ENCODE measurements at places on chromosomes 2 and 18.

GRCh38 chr18:74579496-74580065 lies 18.1 kb upstream of the ZNF407 start:
- no peak overlapping the region for H3K27ac ChIP-seq
- no peak for ATAC-seq
- H3K27me3 ChIP-seq, result peaks cover 60% of the 10 kb centered on the region
- H3K4me3 ChIP-seq, result no peak overlapping the region

- H3K4me3 ChIP-seq, result no peak overlapping the region
- no peak overlapping the region for H3K27ac ChIP-seq
- peaks cover 7% of the 10 kb centered on the region for H3K36me3 ChIP-seq
- no peaks in the 10 kb centered on the region for H3K27me3 ChIP-seq
- no peak for ATAC-seq
These were observed 8.0 kb upstream of the C2orf69 start for GRCh38 chr2:199903111-199903510.

DNA sequence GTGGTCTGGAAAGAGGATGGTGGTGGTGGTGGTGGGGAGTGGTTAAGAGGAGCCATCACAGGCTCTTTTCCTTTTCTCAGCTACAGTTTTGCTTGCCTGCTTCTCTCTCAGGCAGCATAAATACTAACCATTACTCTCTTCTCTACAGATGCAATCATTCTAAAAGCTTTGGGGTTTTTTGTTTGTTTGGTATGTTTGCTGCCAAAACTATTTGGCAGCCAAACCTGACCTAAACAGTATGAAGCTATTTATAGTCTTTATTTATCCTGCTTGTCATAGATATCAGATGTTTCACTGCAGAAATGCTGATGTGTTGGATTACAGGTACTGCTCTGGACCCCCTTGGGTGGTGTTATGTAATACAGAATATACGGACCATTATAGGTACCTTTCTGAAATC lies 15.3 kb downstream of the SIX3 start:
- peaks cover 32% of the 10 kb centered on the region for H3K4me1 ChIP-seq
- no peak for ATAC-seq
- H3K27ac ChIP-seq, result no peak overlapping the region
- peaks cover 72% of the 10 kb centered on the region for H3K27me3 ChIP-seq
- H3K4me3 ChIP-seq, result no peak overlapping the region
- H3K36me3 ChIP-seq, result no peaks in the 10 kb centered on the region

- H3K27ac ChIP-seq, result no peak overlapping the region
- no peaks in the 10 kb centered on the region for H3K4me1 ChIP-seq
- ATAC-seq, result no peak
These were observed 7.8 kb downstream of the FRZB start for GRCh38 chr2:182858671-182859070.

DNA sequence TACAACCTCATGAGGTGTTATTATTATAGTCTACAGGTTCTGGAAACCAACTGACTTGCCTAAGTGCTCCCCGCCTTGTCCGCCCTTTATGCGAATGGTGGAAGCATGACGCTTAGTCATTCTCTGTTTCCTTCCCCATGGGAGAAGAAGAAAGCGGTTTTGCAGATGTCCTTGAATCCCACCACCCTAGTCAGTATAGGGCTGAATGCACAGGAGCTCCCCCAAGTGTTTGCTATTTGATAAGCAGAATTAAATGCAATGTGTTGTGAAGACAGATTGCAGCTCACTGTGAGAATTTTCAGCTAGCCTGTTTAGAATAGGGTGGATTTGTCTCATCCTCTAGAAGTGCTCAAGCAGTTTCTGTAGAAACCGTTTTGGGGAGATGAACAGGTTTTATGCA lies 652.0 kb downstream of the DCC start:
- H3K4me1 ChIP-seq, result no peaks in the 10 kb centered on the region
- H3K27me3 ChIP-seq, result no peaks in the 10 kb centered on the region
- no peak for ATAC-seq
- no peaks in the 10 kb centered on the region for H3K36me3 ChIP-seq
- no peak overlapping the region for H3K27ac ChIP-seq
- H3K4me3 ChIP-seq, result no peak overlapping the region

DNA sequence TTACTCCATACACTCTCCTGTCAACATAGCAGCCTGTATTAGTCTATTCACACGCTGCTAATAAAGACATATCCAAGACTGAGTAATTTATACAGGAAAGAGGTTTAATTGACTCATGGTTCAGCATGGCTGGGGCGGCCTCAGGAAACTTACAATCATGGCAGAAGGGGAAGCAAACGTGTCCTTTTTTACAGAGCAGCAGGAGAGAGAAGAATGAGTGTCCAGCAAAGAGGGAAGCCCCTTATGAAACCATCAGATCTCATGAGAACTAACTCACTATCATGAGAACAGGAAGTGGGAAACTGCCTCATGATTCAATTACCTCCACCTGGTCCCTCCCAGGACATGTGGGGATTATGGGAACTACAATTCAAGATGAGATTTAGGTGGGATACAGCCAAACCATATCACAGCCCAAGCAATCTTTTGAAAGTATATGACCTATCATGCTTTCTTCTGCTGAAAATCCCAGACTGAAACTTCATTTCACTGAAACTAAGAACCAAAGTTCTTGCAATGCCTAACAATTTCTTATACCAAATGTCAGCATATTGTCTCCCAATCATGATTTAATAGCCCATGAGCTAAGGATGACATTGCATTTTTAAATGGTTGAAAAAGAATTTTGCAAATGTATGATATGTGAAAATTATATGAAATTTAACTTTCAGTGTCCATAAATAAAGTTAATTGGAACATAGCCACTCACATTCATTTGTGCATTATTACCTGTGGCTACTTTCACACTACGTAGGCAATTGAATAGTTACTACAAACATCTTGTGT lies 686.8 kb upstream of the ZEB2 start:
- H3K4me1 ChIP-seq, result no peaks in the 10 kb centered on the region
- no peak overlapping the region for H3K4me3 ChIP-seq
- H3K27me3 ChIP-seq, result no peaks in the 10 kb centered on the region
- ATAC-seq, result no peak

GRCh38 chr2:190877436-190877835 lies 3.2 kb upstream of the GLS start:
- ATAC-seq, result no peak
- peaks cover 7% of the 10 kb centered on the region for H3K4me1 ChIP-seq
- peaks cover 3% of the 10 kb centered on the region for H3K36me3 ChIP-seq
- H3K27me3 ChIP-seq, result no peaks in the 10 kb centered on the region
- no peak overlapping the region for H3K4me3 ChIP-seq
- no peak overlapping the region for H3K27ac ChIP-seq

- H3K27me3 ChIP-seq, result no peaks in the 10 kb centered on the region
- H3K36me3 ChIP-seq, result no peaks in the 10 kb centered on the region
- no peak overlapping the region for H3K4me3 ChIP-seq
- H3K4me1 ChIP-seq, result no peaks in the 10 kb centered on the region
These were observed 320.5 kb upstream of the ZNF521 start for GRCh38 chr18:25672490-25672889.

GRCh38 chr18:48090021-48090420 lies 159.6 kb upstream of the SMAD2 start:
- ATAC-seq, result no peak
- H3K4me1 ChIP-seq, result no peaks in the 10 kb centered on the region
- H3K27me3 ChIP-seq, result peaks cover 17% of the 10 kb centered on the region
- no peak overlapping the region for H3K27ac ChIP-seq
